HuH-7.5 (cell line): ENCODE measurements at places on chromosomes 12 and 14.

GRCh38 chr14:79256380-79256779 is 954.9 kb downstream of the DIO2 start:
- no peak for DNase-seq

DNA sequence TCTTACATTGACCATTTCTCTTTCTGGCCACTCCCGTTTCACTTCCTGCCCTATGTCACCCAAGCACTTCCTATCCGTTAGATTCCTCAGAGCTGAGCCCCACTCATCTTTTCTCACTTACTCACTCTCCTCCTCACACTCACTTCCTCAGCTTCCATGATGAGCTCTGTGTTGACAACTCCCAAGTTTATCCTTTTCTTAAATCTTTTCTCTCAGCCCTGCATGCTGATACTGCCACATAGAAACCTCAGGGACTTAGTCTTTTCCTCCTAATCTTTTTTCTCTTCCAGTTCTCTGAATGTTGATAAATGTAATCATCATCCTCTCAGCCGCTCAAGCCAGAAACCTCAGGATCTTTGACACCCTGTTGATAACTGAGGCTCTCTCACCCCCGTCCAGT is 99.6 kb downstream of the ANO6 start:
- no peak for DNase-seq

DNA sequence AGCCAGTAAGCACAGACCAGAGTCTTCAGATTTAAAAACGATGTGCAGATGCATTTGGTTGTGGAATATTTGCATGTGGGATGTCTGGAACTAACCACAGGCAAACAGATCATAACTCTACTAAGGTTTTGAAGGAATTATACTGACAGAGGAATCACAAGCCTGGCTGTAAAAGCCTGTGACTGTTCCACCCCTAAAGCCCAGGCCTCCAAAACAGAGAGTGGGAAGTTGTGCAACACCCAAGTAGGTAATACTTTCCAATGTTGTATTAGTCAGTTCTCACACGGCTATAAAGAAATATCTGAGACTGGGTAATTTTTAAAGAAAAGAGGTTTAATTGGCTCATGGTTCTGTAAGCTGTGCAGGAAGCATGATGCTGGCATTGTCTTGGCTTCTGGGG is 68.1 kb upstream of the DCD start:
- DNase-seq = no peak

DNA sequence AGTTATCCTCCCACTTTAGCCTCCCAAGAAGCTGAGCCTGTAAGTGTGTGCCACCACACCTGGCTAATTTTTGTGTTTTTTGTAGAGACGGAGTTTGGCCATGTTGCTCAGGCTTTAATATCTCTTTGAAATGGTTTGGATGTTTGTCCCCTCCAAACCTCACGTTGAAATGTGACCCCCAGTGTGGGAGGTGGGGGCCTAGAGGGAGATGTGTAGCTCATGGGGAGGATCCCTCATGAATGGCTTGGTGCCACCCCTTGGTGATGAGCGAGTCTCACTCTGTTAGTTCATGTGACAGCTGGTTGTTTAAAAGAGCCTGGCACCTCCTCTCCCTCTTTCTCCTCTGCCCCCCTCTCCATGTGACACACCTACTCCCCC is 23.6 kb upstream of the TTC7B start:
- DNase-seq = no peak

DNA sequence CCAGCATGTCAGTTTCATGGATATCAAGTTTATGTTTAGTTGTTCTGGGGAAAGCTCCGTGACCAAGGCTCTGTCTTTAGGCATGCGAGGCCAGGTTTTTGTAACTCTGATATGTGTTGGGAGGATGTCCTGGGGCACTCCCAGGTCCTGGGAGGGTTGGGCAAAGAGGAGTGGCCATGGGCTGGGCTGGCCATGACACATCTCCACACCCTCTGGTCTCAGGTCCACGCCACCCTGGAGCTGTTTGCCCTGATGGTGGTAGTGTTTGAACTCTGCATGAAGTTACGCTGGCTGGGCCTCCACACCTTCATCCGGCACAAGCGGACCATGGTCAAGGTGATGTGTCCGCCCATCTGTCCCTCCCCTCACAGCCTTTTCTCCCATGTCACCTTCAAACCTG is 46.4 kb downstream of the TPCN1 start:
- DNase-seq = no peak

DNA sequence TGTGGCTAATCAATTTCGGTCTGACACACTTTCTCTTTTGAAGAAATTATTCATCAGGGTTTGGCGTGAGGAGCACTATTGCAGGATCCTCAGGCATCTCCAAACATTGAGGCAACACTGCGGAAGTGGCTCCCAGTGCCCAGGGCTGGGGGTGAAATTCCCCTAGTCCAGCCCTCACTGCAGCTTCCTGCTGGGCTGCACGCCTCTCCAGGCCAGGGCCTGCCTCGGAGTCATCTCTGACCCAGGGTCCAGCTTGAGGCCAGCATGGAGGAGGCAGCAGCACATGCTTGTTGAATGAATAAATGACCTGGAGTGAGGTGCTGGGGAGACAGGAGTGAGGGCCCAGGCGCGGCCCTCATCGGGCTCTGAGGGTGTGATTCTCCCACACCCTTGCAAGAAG is 36.0 kb upstream of the TDRD9 start:
- no peak for DNase-seq

DNA sequence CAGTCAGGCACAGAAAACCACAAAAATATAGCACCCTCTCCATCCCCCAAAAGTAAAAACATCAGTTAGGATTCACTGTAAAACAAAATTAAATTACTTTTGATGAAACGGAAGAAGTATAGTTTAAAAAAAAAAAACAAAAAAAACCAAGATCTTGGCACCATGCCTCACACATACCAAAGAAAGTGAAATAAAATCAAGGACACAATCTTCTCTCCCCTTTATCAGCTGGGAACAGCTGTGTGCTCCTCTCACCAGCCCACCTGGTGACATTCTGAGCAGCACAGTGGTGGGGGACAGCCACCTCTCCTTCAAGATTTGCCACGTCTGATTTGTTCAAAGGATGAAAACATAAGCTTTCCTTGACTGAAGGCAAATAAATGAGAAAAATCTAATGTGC is 55.5 kb downstream of the ESR2 start:
- DNase-seq = no peak

GRCh38 chr14:90564496-90564895 is 167.7 kb downstream of the CALM1 start:
- DNase-seq = no peak

DNA sequence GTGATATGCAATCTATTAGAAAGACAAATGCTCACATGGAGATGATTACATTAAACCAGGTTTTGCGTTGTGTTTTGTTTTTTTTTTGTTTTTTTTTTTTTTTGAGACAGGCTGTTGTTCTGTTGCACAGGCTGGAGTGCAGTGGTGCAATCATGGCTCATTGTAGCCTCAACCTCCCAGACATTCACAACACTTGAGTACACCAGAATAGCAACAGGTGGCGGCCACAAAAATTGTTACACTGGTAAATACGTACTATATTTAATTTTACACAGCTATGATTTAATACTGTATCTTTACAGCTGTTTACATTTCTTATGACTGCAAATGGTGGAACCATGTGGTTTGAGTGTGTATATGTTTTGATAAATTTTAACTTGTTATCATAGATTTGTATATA is 60.0 kb downstream of the SCAF11 start:
- no peak for DNase-seq

DNA sequence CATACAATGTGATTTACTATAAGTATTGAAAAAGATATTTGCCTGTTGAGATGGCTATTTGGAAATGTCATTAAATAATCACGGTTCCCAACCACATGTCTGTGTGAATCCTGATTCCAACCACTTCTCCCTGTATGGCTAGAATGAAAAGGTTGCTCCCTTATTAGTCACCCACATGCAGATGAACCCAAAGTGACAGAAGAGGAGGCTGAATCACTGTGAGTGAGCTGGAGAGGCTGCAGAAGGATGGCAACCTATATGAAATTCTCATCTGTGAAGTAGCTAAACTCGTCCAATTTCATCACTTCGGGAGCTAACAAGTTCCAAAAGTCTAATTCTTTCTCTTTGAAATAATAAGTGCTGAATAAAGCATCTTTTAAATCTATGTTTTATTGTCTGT is 300.5 kb downstream of the PRKD1 start:
- DNase-seq = no peak

DNA sequence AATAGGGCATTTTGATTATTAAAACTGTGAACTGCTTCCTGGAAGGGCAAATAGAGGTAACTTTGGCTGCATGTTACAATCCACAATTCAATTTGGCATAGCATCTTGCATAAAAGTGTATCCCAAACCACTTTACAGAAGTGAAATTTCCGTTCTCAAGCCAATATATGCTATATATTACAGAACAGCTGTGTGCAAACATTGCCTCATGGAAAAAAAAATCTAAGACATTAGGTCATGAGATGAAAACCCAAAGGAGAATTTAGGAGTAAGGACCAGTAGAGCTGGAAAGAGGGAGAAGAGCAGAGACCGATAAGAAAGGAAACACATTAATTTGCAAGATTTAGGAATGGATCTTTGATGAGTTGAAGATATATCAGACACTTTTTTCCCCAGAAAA is 239.2 kb downstream of the PAX9 start:
- no peak for DNase-seq

GRCh38 chr12:57718641-57719528 is 19.7 kb downstream of the AGAP2 start:
- DNase-seq = no peak

- peak; percentile 43 for DNase-seq
Observed at GRCh38 chr12:123388951-123389559, 5.1 kb downstream of the KMT5A start.

DNA sequence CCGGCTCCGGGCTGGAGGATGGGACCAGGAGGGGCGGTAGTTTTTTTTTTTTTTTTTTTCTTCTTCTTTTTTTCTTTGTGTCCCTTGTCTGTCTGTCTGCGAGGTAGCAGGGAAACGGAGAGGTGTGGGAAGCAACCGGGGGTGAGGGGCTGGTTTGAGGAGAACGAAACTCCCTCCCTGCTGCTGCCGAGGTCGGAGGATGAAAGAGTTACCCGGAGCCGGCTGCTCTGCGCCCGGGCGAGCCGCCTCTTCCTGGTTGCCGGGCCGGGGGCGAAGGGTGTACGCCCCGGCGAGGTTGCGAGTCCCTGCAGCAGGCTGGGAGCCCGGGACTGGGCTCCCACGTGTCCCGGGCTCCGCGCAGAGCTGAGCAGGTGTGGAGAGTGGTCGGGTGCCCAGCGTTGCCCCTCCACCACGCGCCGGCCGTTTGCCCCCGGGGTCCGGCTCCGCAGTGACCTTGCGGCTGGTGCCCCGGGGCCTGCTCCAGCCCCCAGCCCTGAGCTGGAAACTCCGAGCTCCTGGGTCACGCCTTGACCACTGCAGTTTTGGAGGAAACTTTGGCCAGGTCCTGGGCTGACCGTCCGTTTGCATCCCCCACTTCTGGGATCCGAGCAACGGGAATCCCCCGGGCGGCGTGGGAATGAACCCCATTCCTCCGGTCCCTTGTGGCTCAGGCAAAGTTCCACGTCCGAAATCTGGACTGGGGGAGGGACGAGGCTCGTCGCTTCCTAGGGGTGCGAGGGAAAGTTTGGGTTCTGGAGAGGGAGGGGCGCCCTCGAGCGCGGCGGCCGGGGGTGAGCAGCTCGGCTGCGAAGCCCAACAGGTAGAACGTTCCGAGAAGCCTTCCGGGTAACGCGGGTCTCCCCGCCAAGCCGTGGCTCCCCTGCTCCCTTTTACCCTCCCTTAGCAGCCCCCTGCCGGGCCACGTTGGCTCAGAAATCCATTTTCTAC is 1.3 kb downstream of the CHST11 start:
- peak; percentile 42 for DNase-seq

- no peak for DNase-seq
Observed at GRCh38 chr12:47145188-47145587, 65.4 kb upstream of the AMIGO2 start.

- no peak for DNase-seq
Observed at GRCh38 chr12:80701388-80701787, 6.0 kb upstream of the MYF6 start.

- peak; percentile 32 for DNase-seq
Observed at GRCh38 chr12:8697120-8697475, 693 bp upstream of the RIMKLB start.

GRCh38 chr12:107654873-107655272 is 30.7 kb upstream of the PWP1 start:
- DNase-seq = no peak

- DNase-seq = no peak
Observed at GRCh38 chr12:75900226-75900625, 131.3 kb downstream of the PHLDA1 start.

DNA sequence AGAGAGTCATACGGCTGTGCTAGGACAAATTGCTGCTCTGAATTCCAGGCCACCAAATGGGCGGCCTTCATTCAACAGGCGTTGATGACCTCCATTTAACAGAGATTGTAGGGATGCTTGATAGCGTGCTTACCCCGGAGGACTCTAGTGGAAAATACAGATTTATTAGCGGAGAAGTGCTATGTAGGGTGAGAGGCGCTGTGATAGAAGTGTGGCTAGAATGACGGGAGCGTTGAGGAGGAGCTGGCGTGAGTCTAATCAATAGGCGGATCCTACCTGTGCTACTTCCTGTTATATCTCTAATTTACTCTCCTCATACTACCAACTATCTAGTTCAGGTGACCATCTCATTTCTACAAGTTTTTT is 668 bp downstream of the MRPS35 start:
- DNase-seq = no peak

- no peak for DNase-seq
Observed at GRCh38 chr14:79840831-79841230, 370.5 kb downstream of the DIO2 start.

- DNase-seq = no peak
Observed at GRCh38 chr14:104075530-104076151, 9.9 kb upstream of the ASPG start.

GRCh38 chr12:128861226-128862016 is 8.1 kb downstream of the GLT1D1 start:
- no peak for DNase-seq

DNA sequence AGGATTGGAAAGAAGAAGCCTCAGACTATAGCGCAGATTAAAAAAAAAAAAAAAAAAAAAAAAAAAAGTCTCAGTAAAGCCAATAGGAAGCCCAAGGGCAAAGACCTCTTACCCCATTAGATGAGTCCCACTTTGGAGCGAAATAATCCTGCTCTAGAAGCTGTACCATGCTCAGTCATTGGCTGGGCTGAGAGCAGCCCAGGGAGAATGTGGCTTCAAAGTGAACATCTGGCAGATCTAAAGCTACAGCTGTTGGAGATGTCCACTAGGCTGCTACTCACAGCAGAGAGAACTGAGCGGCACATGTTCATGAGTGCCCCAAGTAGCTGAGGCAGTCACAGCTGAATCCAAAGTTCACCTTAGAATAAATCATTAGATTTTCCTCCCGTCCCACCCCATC is 560.9 kb downstream of the MED13L start:
- no peak for DNase-seq

GRCh38 chr12:7155471-7156034 is 25.4 kb downstream of the CLSTN3 start:
- no peak for DNase-seq

GRCh38 chr14:102532204-102532658 is 22.7 kb upstream of the ANKRD9 start:
- no peak for DNase-seq
